ENCODE measurements at places on chromosomes 1 and 21.
A peak's percentile ranks its signal among the peaks of the same experiment; 100 is the strongest.

- DNase-seq, result no peak
These were observed 13.5 kb upstream of the F3 start for GRCh38 chr1:94555091-94555490.

DNA sequence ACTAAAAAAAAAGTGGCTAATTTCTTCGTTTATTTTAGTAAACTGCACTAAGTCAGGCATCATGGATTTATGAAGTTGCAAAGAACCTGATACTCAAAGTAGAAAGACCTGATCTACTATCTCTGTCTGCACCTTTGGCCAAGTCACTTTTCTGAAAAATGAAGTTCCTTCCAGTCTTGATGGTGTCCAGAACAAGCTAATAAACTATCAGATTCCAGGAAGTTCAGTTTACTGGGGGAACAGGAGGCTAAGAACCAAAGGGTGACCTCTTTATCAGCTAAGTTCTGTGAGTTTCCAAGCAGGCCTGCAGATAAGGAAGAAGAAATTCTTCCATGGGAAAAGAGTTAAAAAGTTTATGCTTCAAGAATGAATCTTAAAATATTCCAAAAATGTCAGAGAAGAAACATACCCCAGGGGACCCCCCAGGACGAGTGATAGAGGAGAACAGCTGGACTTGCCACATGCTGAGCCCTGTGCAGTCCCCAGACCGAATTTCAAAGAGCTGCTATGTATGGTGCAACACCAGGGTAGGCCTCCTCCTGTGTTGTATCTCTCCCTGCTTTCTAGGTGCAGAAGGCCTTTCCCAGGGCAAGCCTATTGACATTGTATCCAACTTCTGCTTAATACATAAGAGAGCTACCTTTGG lies 72.8 kb upstream of the FGGY start:
- no peak for DNase-seq

DNA sequence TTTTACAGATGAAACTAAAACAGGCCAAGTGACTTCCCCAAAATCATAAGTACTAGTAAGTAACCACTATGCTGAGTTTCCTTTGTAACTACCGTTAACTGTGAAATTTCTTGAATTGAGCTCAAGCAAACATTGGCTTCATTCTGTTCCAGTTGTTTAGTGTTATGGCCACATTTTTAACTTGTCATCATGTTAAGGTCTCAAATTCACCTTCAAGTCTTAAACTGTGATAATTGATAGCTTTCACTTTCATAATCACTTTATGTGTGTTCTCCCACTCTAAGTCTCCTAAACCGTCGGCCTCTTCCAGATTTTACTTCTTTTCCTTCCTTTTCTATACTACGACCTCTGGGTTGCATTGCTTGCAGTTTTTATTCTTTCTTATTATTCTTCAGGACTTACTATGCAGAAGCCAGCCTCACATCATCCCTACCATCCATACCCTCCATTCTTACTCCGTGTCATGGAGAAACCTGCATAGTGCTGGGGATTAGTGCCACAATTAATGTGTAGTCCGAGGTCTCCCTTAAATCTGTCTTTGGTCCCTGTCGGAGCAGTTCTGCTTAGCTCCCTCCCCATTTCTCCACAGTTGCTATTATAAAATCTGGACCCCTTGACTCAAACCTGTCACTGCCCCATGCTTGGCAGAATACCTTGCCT lies 5.8 kb downstream of the KIF1B start:
- DNase-seq, result no peak

DNA sequence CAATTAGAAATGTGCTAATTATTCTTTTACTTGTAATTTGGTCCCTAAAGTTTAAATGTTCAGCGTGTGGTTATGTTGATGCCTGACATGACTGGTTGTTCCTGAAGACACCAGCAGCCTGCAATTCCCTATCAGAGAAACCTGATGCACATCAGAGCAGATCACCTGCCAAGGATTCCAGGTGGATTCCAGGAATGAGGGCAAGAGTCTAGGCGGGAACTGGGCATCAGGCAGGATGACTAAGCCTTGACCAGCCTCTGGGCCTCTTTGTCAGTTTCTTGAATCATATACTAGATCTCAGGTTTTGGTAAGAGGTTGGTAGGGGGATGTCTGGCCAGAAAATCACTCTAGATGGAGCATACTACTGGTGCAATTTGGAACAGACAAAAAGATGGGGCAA lies 130.7 kb upstream of the TNR start:
- no peak for DNase-seq

- DNase-seq, result peak; percentile 42
These were observed 165.7 kb downstream of the NCAM2 start for GRCh38 chr21:21163904-21164303.

GRCh38 chr1:57824535-57824934 lies 400.7 kb upstream of the DAB1 start:
- no peak for DNase-seq

DNA sequence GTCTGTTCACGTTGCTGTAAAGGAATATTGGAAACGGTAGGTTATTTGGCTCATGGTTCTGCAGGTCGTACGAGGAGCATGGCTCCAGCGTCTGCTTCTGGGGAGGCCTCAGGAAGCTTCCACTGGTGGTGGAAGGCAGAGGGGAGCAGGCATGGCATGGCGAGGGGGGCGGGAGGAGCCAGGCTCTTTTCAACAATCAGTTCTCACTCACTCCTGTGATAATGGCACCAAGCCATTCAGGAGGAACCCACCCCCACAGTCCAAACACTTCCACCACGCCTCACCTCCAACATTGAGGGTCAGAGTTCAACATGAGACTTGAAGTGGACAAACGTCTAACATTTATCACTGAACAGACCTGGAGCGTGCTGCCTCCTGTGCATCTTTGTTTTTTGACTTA lies 141.2 kb downstream of the PGBD5 start:
- DNase-seq, result no peak

DNA sequence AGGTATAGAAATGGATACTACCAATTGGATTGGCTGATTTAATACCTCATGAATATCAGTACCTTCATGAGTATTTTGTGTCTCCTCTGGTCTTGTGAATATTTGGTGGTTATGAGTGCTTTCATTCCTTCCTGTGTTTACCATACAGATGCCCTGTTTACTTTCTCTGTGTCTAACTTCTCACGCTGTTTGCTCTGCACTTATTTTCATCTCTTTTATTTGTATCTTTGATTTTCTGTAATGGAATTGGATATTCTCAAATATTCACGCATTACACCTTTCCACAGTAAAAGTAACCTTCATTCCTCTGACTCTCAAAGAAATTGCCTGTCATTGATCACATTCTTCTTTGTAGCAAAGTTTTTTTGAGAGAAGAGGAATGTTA lies 16.8 kb downstream of the CNST start:
- DNase-seq, result no peak

- no peak for DNase-seq
These were observed 211.7 kb upstream of the PTGFR start for GRCh38 chr1:78279051-78279450.

- DNase-seq, result no peak
These were observed 144.2 kb downstream of the VAV3 start for GRCh38 chr1:107820801-107821200.

DNA sequence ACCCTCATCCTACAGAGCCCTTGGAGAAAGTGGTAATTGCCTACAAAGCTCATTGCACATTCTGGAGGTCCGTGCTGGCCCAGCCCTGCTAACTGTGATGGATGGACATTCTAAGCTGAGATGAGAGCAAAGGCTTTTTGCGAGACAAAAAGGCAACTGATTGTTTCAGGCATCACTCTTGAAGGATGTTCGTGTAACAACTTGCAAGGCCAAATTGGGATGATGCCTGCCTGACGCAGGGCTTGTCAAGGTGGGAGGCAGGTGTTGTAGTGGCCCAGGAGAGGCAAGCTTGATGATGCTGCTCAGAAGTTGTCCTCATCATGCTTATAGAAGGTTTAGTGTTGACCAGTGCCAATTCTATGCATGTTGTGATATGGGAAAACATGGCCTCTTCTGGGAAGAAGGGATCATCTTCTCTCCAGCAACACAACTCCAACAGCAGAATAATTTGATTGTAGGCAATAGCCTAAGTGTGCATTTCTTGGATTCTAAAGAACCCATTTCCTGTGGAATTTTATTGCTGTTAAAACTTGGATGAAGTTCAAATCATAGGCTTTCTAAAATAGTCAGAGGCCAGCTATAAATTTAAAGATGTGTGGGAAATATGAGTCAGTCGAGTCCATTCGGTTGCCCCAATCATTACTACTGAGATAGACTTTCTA lies 102.5 kb upstream of the COA6 start:
- DNase-seq, result no peak
